ENCODE measurements at places on chromosomes 5 and 9.

DNA sequence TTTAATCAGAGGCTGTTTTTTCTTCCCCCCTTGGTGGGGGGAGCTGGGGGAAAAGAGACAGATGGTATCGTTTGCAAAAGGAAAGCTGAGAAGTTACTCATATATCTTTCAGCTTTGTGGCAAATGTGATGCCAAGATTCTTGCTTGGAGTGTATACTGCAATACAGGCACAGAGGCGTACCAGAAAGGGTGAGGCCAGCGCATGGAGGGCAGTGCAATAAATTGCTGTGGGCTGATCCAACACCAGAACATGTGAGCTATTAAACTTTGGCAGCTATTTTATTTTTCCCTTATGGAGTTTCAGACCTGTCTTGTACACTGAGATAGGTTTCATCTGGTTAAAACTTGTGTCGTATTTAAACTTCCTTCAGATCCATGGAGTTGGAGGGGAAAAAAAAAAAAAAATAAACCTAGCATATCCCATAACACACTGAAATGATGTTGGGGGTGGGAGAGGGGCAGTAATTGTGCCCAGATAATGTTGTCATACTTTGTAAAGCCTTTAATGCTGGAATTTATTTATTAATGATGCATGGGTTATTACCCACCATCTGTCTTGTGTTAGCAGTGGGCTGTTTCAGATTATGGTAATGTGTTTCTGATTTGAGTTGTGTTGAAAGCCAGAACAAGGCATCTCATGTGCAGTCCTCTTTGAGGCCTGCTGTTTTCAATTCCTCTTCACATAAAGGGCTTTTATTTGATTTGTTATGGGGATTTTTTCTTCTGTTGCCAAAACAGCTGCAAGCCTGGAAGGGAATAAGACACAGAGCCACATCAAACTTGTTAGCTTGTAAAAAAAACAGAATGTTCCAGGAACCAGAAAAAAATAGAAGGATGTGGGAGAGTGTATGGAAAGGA, 891.3 kb downstream of the TLE1 start:
- DNase-seq = no peak

DNA sequence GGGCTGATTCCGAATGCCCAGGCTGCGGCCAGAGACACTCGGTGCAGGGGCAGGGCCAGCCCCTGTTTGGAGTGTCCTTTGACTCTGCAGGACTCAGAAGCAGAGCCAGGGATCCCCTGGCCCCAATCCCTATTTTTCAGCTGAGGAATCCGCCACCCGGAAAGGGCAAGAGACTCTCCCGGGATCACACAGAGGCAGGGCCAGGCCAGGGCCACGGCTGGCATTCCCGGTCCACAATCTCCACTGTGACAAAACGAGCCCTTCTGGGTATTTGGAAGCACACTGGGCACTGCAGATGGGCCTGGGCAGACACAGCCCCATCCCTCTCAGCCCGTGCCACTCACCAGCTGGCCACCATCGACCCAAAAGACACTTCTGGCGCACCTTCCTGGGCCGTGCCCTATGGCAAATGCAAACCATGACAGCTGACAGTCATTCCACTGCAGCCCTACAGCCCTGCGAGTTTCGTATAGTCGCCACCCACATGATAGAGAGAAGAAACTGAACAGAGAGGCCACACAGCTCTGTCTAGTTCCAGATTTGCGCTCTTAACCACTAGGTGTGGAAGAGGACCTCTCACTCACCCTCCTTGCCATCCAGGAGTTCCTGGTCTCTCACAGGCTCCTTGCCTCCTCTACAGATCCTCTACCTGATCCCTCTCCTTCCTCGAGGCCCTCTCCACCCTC, 13.3 kb downstream of the NR5A1 start:
- no peak for DNase-seq

- no peak for DNase-seq
Measured at GRCh38 chr5:140548791-140549190, 1.3 kb downstream of the EIF4EBP3 start.

GRCh38 chr9:86093788-86094555, 5.4 kb downstream of the GOLM1 start:
- DNase-seq = no peak

GRCh38 chr9:12813960-12814876, 39.4 kb downstream of the LURAP1L start:
- DNase-seq = no peak

DNA sequence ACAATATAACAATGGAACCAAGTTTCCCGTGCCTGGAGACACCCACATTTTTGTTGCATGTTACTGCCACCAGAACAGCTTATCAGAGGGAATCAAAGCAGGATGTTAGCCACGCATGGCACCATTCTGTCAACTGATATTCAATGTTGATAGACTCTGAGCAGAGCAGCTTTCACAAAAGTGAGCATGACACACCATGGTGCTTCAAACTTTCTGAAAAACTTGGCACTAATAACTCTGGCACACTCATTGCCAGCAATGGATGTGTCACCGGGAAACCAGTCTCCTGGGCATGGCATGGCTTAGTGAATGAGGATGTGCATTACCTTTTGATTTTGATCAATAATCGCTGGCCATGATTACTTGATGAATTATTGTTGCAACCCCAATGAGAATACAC, 19.7 kb downstream of the NIPSNAP3B start:
- no peak for DNase-seq

- no peak for DNase-seq
Measured at GRCh38 chr5:73592551-73592950, 27.0 kb downstream of the UTP15 start.

- DNase-seq = no peak
Measured at GRCh38 chr5:132420706-132421272, 51.3 kb downstream of the SLC22A5 start.

DNA sequence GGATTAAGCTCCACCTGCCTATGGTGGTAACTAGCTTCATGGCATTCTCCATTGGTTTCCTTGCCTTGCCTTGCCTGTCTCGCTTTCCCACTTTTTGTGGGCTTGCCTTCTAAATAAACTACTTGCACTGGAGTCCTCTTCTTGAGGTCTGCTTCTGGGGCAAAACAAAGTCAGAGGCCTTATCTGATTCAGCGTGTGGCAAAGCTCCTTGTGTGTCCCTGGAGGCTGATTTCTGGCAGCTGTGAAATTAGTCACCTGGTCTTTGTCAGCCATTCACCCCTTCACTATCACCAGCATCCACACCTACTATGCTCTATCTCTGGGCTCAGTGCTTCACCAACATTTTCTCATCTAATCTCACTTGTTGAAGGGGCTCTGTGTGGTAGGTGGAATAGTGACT, 176.2 kb downstream of the SEC61B start:
- no peak for DNase-seq

DNA sequence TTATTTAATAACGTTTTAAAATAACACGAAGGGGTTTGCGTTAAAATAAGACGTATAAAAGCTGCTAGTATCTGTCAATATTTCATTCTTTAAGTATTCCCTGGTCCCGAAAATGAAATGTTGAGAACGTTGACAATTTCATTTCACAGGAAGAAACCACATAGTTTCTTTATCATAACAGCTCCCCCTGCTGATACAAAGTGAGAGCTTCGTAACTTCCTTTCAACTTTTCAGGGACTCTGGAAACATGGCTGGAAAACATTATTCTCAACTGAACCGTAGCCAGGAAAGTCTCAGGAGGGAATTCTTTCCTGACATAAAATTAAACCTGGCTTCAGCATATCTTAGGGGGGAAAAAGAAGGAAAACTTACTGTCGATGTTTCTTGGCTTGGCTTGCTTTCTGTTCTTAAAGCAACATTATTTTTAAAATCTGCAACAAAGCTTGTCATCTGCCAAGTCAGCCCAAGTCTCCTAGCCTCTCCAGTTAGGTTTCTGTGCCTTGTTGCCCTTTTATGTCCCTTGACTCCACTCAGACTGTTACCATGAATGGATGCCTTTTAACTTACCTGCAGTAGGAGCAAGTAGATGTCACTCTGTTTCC, 122.9 kb upstream of the DAB2 start:
- DNase-seq = no peak

DNA sequence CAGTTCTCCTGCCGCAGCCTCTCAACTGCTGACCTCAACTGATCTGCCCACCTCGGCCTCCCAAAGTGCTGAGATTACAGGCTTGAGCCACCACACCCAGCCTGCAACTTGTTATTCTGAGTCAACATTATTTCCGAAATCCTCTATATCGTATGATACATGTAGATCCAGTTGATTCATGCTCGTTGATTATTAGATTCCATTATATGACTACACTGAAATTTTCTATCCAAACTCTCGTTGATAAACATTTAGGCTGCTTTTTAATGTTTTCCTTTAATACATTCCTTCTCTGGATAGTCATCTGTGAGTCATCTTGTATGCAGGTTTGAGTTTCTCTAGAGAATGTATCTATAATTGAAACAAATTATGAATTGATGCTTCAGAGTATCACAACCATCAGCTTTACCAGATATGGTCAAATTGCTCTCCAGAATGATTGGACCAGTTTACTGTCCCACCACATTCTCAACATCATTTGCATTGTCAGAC, 4.1 kb downstream of the CDK7 start:
- no peak for DNase-seq
